Activated CD8-positive, alpha-beta memory T cell treated with anti-CD3 and anti-CD28 coated beads, Interleukin-2, amount 50 U/mL, for 4 hours (primary cell): ENCODE measurements at places on chromosomes 12 and 14.

DNA sequence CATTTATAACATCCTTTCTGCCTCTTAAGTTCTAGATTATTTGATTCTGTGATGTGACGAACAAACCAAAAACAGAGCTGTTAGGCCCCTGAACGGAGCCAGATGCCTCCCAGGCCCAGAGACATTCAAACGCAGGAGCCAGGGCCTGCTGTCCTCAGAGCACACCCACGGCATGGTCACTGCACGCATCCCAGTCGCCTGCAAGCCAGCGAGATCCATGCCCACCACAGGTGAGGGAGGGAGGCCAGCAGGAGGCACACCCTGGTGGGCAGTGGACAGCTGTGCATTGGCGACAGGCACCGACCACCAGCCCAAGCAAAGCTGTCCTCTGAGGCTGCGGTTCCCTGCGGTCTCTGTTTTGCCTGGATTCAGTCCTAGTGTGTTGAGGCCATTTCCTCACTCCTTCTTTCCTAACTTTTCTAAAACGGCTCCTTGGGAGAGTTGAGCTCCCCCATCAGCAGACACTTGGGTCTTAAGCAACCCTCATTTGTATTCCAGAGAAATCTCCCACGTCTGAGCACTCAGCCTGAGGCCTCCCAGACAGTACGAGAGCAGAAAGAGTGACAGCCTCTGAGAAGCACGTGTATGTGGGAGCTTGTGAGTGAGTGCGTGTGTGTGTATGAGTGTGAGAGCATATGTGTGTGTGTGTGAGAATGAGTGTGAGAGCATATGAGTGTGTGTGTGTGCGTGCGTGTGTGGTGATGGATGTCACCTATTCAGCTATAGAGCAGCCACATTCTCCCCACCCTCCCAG is 81.2 kb downstream of the CHGA start:
- no peak for DNase-seq

GRCh38 chr12:55906056-55906455 is 21.6 kb downstream of the PYM1 start:
- no peak for DNase-seq

DNA sequence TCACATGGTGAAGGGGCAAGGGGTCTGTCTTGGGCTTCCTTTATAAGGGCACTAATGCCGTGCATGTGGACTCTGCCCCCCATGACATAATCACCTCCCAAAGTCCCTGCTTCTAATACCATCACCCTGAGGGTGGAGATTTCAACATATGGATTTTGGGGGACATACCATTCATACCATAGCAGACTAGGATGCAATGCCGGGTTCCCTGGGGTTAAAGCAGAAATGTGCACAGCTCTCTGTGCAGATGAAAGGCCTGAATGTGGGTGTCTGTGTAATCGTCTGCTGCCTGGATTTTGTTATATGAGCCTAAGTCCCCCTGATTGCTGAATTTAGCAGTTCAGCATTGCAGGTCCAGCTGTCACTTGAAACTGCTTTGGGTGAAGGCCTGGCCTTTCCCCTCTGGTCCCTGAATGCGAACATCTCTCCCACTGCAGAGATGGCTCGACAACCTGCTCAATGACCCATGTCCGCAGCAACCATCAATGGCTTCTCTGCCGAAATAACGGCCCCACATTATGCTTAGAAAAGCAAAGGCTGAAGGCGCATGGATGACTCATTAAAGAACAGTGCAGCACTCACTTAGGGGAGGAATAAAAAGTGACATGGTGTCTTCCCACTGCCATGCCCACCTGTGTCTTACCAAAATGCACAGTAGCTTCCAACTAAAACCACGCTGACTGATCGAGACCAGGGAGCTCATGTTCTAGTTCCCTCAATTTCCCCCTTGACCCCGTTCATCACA is 286.3 kb downstream of the DPF3 start:
- DNase-seq, result no peak

DNA sequence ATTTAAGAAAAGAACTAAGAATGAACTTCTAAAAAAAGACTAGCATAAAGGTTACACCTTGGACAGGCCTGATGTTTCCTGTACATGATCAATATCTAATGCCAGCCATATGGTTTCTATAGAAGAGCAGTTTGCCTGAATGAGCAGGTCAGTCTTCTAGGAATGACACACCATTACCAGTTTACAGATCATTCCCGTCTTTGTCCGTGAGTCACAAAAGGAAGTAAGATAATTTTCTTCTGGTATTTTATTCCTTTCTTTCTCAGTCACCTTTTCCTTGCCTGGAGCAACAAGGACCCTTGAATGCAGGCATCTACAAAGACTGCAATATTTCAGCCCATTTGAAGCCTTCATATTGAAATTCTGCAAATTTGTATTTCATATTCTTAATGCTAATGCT is 44.6 kb upstream of the CNTN1 start:
- no peak for DNase-seq

- no peak for DNase-seq
These were observed 15.3 kb downstream of the FAM222A start for GRCh38 chr12:109728921-109729320.

GRCh38 chr12:49274396-49275069 is 9.7 kb downstream of the TUBA1C start:
- no peak for DNase-seq

DNA sequence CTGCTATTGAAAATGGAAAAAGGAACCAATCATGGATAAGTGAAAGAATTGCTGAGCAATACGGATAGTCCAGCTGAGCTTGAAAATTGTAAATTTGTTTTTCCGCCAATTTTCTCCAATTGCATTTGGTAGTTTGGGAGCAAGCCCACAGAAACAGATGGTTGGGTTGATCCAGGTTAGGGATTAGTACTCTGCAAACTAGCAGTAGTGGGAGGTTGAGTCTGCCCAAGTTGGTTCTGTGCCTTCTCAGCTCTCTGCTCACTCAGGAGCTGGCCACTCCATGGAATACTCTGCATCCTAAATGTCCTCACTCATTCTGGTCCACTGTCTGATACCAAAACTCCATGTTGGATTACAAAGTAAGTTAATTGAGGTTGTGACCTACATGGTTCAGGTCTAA is 361.1 kb upstream of the ATP2B1 start:
- DNase-seq, result no peak

- no peak for DNase-seq
These were observed 24.2 kb downstream of the NUAK1 start for GRCh38 chr12:106114447-106115068.

DNA sequence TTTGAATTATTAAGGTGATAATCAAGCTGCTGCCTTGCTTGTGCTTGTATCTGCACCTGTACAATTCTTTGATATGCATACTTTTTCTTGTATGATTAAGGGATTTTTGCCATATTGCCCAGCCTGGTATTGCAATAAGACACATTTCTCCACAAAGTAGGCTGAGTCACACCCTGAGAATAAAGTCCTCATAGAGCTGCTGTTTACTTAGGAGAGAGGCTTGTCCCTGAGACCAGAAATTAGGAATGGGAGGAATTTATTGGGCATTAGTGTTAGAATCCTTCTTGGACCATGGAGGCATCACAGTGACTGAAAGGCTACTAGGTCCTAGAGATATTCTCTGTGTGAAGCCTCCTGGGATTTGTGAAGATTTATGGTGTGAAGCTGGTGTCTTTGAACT is 506.8 kb upstream of the FBXO33 start:
- no peak for DNase-seq

- DNase-seq, result no peak
These were observed 1.9 kb upstream of the KRT18 start for GRCh38 chr12:52946797-52947547.

- DNase-seq, result no peak
These were observed 1322.1 kb downstream of the TMEM121 start for GRCh38 chr14:106848330-106849121.
